NCI-H2081 treated with DMSO at 0.1 percent for 48 hours (cell line): ENCODE measurements at places on chromosomes 7 and 10.

DNA sequence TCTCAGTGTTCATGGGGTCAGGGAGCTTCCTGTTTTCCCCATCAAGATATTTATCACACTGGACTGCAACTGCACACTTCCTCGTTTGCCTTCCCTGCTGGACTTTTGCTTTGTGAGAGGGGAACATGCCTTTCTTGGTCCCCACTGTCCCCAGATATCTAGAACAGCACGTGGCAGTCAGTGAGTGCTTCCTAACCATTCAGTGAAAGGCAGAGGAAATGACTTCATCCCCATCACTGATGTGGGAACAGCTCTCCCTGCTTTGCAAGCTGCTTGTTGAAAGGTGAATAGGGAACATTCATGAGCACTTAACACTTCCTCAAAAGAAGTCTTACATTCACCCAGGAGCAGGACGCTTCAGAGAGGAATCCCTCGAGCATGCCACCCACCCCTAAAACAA lies 135.4 kb downstream of the MYOF start:
- no peak for DNase-seq

GRCh38 chr7:132078891-132079735 lies 497.2 kb downstream of the PLXNA4 start:
- DNase-seq, result no peak

- no peak for DNase-seq
These were observed 244.1 kb downstream of the PTEN start for GRCh38 chr10:88107296-88108097.

GRCh38 chr7:117069379-117069778 lies 116.1 kb downstream of the ST7 start:
- no peak for DNase-seq

DNA sequence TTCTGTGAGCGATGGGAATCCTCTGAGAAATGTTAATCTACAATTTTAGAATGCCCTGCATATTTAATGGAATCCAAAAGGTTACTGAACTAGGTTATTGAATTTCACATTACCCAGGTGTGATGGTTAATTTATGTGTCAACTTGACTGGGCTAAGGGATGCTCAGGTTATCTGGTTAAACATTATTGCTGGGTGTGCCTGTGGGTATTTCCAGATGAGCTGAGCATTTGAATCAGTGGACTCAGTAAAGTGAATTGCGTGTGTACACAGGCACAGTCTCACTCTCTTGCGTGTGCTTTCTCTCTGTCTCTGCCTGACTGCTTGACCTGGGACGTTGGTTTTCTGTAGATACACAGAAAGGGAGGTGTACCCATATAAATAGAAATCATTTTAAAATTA lies 21.7 kb downstream of the RNF32 start:
- DNase-seq, result no peak

DNA sequence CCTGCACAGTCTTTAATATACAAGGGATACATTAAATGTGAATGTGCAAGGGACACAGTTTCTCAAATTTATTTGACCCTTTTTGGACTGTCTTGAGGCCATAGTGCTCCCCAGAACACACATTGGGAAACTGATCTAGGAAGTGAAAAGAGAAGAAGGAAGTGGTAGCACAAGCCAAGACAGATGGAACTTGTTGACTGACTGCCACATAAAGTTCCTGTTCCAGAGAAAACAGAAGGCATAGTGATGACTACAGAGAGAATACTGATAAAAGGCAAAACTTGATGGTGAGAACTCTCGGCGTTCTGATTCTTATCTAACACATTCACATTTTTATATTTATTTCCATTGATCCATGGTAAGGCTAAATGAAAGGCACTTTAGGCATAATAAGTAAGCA lies 1216.4 kb downstream of the CNTNAP2 start:
- DNase-seq, result no peak

DNA sequence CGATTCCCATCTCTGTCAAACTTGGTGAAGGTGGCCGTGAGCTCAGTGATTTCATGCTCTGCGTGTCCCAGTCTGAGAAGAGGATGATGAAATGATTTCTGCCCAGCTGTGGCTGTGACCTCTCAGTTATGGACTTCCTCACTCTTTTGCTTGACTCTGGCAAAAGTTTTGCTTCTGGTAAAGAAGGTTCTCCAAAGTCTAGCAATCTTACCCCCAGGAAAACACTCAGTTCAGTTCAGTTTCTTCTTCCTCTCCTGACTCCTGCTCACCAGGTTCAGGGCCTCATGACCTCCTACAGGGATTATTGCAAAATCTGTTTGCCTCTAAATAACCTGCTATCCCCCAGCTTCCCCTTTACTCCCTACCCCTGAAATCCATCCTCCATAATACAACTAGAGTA lies 4.9 kb upstream of the BLOC1S2 start:
- no peak for DNase-seq

DNA sequence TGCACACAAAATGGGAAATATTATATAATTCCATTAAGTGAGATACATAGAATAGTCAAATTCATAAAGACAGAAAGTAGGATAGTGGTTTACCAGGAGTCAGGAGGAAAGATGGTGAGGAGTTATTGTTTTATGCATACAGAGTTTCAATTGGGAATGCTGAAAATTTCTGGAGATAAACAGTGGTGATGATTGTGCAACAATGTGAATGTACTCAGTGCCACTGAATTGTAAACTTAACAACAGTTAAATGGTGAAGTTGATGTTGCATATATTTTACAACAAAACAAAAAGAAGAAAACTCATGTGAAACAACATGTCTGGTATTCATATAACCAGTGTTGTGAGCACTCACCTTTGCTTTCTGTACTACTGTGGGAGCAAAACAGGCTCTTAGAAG lies 168.9 kb upstream of the TEX47 start:
- DNase-seq, result no peak

GRCh38 chr10:60654813-60655464 lies 123.3 kb upstream of the CDK1 start:
- no peak for DNase-seq

- no peak for DNase-seq
These were observed 14.0 kb upstream of the ADD3 start for GRCh38 chr10:109993551-109994330.

GRCh38 chr7:23431702-23432199 lies 38.5 kb downstream of the IGF2BP3 start:
- DNase-seq, result no peak

GRCh38 chr7:92158660-92159575 lies 20.0 kb downstream of the LRRD1 start:
- no peak for DNase-seq

- DNase-seq, result no peak
These were observed 7.5 kb upstream of the EBF3 start for GRCh38 chr10:129971381-129972144.

GRCh38 chr7:144545330-144545729 lies 141.8 kb upstream of the NOBOX start:
- no peak for DNase-seq

DNA sequence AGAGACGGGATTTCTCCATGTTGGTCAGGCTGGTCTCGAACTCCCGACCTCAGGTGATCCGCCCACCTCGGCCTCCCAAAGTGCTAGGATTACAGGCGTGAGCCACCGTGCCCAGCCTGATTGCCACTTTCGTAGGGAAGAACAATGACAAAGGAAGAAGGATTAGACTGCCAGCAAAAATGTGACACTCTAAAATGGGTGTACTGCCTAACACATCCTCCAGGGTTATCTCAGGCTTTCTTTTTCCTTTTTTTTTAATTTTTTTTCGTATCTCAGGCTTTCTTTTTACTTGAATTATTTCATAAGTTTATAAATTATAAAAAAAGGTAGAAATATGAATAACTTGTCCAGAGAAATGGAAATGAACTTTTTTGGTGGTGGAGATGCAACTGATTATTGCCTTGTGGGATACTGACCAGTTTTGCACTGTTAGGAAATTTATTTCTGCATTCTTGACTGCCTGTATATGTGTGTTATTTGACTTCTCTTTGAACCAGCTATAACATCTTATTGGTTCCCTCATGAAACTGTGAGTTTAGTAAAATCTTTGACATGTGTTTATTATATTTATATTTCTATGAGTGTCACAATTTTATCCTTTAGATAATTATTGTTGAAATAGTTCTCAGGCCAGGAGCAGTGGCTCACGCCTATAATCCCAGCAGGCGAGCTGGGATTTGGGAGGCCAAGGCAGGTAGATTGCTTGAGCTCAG lies 56.8 kb downstream of the XRCC2 start:
- DNase-seq, result no peak

GRCh38 chr7:7889791-7890568 lies 78.6 kb upstream of the GLCCI1 start:
- no peak for DNase-seq

DNA sequence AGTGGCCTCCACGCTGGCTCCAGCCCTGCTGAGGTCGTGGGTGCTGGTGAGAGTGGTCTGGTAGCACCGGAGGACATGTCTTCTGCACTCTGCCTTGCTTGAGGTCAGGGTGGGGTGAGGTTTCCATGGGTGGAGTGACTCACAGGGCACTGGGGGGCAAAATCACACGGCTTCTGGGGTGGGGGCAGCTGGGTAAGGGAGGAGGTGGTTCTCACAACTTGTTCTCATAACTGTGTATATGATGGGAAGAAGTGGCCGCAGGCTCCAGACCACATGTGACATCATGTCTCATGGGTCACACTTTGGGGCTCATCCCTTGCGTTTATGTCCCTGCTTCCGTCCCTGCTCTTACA lies 884 bp upstream of the PRF1 start:
- DNase-seq, result no peak

GRCh38 chr7:157046681-157047080 lies 36.2 kb upstream of the MNX1 start:
- no peak for DNase-seq

DNA sequence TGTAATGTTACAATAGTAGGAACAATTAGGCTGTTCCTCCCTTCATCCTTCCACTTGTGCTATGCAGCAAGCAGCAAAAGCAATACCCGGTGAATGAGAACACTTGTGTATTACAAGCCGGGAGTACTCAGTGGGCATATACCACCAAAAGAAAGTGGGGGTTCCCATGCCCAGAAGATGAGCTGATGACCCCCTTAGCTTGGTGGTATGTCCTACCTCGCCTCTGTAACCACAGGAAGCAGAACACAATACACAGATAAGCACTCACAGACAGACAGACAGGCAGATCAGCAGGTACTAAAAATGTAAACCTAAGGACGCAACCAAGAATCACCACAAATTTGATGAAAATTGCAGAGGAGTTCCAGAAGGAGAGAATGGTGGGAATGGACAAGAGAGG lies 15.5 kb upstream of the KIF20B start:
- no peak for DNase-seq

DNA sequence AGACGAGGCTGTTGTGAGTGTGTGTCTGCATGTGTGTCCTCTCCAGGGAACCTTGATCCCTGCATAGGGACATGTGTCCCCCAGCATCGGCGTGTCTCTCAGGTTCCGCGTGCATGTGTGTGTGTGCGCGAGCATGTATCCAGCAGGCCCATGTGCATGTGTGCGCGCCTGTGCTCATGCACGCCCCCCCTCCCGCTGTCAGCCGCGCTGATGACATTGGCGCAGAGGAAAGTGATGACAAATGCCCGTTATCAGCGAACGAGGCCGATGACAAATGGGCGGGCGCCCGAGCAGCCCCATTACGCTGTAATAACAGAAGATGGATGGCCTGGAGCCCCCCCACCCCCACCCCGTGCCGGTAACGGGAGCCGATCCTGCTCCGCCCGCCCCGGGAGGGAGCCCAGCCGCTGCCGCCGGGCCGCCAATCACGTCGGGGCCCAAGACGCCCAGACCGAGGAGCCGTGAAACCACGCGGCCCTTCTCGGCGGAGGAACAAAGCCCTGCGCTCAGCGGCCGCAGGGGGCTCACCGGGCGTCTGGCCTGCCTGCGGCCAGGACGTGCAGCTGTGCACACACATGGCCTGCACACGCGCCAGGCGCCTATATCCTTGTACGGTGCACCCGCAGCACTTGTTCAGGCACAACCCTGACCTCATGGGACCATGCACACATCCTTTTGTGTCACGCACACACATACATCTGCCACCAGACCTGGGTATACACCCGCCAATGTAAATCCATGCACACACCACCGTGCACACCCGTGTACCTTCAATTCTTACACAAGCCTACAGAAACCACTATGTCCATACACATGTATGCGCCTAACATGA lies 21.5 kb downstream of the POLL start:
- DNase-seq, result no peak

- DNase-seq, result no peak
These were observed 11.6 kb downstream of the IMPDH1 start for GRCh38 chr7:128398016-128398840.

DNA sequence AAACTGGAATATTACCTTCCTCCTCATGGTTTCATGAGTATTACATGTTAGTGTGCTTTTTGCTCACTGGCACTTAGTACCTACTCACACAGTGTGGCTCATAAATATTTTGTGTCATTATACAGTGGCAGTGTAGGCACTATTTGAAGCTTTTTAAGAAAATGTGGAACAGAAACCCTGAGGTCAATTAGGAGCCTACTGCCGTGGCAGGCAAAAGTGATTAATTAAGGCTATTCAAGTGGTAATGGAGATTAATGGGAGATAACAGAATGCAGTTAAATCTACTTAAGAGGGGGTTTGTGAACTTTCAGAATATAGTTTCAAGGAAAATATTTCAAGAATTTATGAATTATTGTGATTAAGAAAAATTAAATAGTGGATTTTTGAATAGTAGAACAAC lies 277.6 kb downstream of the HGF start:
- DNase-seq, result no peak

DNA sequence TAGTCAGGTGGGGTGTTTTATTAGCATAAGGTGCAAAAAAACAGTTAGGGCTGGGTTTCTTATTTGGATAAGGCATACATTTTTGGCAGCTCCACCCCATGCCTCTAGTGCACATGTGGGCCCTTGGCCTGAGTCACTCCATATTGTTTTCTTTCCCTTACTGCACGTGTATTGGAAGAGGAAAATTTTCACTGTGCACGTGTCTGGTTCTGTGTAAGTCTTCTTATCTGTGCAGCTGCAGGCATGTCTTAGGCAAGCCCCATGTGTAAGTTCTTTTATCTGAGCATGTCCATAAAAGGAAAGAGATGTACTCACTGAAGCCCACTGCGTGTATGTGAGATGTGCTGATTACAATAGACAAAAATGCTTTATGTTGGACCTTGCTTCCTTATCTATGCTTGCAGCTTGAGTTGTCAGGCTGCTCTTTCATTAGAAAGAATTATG lies 540.3 kb upstream of the IGFBP3 start:
- DNase-seq, result no peak

DNA sequence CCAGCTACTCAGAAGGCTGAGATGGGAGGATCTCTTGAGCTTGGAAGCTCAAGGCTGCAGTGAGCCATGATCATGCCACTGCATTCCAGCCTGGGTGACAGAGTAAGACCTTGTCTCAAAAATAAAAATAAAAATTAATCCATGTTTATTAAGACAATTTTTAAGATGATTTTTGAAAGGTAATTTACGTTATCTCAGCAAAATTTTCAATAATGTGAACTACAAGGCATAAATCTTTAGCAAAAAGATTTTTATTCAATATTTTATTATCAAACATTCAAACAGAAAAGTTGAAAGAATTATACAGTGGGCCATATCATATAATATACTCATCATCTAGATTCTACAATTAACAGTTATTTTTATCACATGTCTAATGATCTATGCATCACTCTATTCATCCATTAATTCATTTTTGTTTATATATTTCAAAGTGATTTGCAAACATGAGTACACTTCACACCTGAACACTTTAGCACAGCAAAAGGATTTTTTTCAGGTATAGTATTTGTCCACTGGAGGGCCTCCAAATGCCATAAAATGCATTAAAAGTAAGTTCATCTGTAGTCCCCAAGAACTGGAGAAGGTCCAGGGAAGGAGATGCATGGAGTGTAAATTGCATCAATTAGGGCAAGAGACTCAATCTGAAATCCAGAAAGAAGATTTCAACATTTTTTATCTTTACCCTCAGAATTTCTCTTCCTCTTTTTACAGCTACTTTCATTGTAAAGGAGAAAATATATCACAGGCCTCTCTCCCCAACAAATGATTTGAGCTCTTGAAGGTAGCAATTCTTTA lies 38.6 kb upstream of the RSBN1L start:
- DNase-seq, result peak; percentile 69

- no peak for DNase-seq
These were observed 30.1 kb downstream of the CAV1 start for GRCh38 chr7:116554911-116555310.
